Stimulated activated CD8-positive, alpha-beta memory T cell treated with anti-CD3 and anti-CD28 coated beads, Interleukin-7, amount 100 ng/mL, for 1 hour (primary cell): ENCODE measurements at places on chromosomes 13 and 19.

DNA sequence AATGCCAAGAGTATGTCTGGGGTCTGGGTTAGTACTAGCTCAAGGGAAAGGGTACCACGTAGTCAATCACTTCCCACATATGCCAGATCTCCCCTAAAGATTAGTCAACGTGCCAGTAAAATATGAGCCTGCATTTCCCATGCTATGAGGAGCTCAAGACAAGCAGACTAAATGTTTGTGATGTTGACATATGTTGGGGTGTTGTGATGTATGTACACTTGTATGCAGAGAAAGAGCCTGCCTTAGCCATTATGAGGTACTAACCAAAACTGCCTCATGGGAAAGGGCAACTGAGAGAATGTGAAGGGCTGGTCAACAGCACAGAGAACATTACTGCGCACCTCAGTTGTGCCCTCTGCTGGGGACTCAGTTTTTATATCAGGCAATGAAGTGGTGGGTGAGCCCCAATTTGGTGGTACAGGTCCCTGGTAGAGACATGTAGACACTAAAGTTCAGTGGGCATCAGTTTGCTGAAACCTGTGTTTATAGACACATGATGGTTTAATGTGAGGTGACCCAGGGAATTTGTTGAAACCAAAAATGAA lies 287.0 kb downstream of the DCT start:
- DNase-seq = no peak

- no peak for DNase-seq
Measured at GRCh38 chr13:23621316-23621645, 51.1 kb downstream of the TNFRSF19 start.

- no peak for DNase-seq
Measured at GRCh38 chr13:112442483-112443090, 66.4 kb downstream of the SPACA7 start.

DNA sequence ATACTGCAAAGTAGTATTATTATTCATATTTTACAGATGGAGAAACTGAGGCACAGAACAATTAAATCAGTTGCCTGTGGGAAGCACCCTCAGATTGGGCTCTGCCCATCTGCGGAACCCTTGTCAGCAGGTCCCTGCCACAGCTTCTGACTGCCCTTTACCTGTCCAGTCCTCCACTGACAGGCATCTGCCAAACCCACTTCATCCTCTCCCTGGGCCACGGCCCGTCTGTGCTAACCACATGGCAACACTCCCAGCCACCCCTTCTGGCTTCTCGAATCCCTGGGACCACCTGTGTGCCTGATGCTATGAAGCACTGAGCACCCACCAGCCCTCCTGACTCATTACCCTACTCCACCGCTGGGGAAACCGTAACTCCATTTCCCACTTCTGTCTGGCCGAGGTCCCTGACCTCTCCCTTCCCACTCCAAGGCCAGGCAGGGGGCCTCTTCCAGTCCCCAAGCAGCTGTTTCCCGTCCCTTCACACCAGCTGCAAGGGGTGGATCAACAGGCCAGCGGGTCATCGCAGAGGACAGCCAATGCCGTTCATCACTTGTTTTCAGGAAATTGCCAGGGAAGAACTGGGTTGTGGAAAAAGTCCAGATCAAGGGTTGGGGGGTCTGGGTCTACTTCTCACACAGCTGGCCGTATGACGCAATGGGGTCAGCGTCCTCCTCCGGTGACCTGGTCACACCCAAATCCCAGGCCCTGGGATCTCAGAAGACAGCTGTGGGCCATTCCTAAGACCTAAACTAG lies 2.5 kb downstream of the KANK3 start:
- no peak for DNase-seq

GRCh38 chr19:18432275-18433014 lies 5.5 kb downstream of the ISYNA1 start:
- no peak for DNase-seq

- DNase-seq = no peak
Measured at GRCh38 chr13:76329866-76330580, 556.2 kb downstream of the KCTD12 start.

DNA sequence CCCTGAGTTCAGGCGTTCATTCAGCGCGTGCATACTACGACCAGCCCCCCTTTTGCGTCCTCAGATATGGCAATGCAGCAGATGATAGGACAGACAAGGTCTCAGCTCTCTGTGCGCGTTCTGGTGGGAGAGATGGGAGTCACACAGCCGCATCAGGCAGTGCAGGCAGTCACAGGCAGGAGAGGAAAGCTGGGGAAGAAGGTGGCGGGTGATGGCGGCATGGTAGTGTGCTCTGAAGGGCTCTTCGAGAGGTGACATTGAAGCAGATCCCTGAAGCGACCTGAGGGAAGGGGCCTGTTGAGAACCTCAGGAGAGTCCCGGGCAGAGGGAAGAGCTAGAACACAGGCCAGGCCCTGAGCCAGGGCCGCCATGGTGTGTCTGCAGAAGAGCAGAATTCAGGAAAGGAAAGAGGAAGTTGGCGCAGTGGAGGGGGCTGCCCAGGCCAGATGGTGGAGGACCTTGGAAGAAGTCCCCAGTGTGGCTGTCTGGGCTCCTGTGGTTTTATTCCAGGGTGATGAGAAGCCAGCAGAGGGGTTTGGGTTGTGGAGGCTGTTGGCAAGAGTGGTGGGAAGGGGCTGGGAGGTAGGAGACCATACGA lies 3.5 kb downstream of the USF2 start:
- DNase-seq = no peak

DNA sequence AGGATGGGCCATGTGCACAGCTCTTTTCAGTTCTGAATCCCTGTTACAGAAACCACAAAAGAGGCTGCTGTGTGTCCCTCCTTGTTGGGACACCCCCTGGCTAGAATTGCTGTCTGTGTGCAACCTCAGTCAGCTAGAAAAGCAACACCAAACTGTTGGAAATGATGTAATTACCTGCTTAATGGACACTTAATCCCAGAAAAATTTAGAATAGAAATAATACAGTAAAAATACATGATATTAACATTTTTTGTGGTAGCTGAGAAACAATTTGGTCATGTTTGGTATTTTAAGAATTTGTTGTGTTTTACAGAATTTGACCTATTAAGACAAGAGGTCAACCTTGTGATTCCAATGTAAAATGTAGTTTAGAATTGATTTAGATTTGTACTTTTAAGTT lies 46.8 kb downstream of the FAM124A start:
- DNase-seq = no peak

GRCh38 chr13:28220166-28220565 lies 81.8 kb downstream of the PAN3 start:
- no peak for DNase-seq

- DNase-seq = no peak
Measured at GRCh38 chr13:54742984-54743383, 1714.4 kb downstream of the OLFM4 start.

GRCh38 chr13:109906976-109907375 lies 120.6 kb upstream of the IRS2 start:
- no peak for DNase-seq

GRCh38 chr13:44068737-44069136 lies 189.0 kb downstream of the LACC1 start:
- no peak for DNase-seq

DNA sequence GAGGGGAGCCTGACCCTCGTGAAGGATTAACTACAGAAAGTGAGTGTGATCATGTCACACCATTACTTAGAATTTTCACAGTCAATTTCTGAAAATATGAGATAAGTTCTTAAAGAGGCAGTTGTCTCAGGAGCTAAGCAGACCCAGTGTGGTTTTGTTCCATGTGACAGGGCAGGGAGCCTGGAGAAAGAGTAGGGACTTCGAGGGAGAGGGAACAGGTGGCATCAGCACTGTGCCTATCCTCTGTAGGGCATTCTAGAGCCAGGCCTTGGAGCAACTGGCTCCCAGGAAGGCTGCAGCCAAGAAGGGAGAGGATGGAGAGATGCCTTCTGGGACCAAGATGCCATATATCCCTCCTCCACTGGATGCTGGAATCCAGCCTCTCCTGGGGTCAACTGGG lies 183.0 kb downstream of the TSHZ3 start:
- DNase-seq = no peak

DNA sequence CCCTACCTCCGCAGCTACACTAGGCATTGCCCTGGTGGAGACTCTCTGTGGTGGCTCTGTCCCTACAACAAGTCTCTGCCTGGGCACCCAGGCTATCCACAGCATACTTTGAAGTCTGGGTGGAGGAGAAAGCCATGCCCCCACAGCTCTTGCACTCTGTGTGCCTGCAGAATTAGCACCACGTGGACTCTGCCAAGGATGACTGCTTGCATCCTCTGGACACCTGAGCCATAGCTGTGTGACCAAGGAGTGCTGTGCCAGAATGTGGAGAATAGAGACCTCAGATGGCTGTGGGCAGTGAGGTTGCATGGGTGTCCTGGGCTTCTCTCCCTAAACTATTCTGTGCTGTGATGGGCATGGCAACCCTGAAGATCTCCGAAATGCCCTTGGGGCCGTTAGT lies 21.2 kb upstream of the MCF2L start:
- DNase-seq = no peak

DNA sequence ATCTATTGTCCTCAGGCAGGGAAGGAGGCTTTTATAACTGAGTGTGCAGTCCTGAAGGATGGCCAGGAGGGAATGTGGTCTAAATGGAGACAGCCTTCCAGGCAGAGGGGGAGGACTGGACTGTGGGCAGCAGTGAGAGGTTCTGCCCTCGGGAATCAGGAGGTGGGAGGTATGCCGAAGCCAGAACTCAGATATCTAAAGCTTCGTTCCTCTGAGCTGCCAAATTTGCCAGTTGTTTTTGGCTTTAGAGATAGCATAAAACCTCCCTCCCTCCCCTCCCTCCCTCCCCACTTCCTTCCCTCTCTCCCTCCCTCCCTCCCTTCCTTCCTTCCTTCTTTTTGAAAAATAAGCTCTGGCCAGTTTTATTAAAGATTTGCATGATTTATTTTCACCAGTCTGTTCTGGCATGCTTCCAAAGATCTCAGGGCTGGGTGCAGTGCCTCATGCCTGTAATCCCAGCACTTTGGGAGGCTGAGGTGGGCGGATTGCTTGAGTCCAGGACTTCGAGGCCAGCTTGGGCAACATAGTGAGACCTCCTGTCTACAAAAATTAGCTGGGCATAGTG lies 2.4 kb downstream of the MEDAG start:
- no peak for DNase-seq

GRCh38 chr13:94073007-94073744 lies 406.3 kb downstream of the DCT start:
- DNase-seq = no peak

DNA sequence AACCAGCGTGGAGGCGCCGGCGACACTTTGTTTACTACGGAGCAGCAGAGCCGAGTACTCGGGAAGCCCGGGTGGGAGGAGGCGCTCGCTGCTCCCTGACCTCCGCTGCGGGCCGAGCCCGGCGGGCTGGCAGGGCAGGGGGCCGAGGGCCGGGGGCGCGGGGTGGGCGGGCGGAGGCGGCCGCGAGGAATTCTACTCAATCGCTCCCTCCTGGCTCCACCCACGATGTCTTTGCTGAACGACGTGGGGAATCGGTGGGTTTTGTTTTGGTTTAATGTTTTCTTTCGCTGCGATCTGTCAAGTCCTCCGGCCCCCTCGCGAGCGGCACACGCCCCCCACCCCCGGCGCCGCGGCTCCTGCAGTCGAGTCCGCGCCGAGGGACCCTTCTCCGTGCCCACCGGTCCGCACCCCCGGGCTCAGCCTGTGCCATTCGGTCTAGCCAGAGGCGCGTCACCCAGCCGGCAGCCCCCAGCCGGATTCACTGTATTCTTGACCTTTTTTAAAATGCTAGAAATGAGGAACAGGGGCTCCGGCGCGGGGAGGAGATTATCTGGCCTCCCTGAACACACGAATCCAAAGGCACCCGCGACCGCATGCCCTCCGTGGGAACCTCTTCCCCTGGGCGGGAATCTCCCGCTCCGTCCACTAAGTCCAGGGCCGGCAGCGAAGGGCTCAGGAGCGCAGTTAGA lies 636 bp upstream of the FOXO1 start:
- DNase-seq = no peak

- peak; percentile 49 for DNase-seq
Measured at GRCh38 chr19:5961969-5962945, 15.7 kb downstream of the RANBP3 start.

GRCh38 chr19:50706387-50706786 lies 13.2 kb downstream of the SHANK1 start:
- DNase-seq = no peak

GRCh38 chr13:47415048-47415447 lies 518.2 kb upstream of the HTR2A start:
- DNase-seq = no peak
